ENCODE measurements at places on chromosomes 5 and 9.

DNA sequence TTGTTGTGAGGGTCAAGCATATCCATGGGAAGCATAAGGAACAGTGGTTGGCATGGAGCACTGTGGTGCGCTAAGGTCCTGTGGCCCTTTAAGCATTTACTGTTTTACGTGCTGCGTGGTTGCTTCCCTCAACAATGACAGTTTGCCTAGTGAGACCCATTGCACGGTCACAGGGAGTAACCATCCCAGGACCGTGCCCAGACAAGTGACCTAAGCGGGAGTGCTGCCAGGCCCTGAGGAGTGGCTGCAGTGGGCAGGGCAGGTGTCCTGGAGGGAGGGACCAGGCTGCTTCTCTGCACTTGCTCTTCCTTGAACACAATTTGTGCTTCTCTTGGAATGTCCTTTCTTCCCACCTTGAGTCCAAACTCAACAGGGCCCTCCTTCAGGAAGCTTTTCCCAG lies 64.6 kb downstream of the RGS3 start:
- no peak for DNase-seq

- no peak for DNase-seq
These were observed 42.9 kb downstream of the OLFM1 start for GRCh38 chr9:135130207-135130976.

DNA sequence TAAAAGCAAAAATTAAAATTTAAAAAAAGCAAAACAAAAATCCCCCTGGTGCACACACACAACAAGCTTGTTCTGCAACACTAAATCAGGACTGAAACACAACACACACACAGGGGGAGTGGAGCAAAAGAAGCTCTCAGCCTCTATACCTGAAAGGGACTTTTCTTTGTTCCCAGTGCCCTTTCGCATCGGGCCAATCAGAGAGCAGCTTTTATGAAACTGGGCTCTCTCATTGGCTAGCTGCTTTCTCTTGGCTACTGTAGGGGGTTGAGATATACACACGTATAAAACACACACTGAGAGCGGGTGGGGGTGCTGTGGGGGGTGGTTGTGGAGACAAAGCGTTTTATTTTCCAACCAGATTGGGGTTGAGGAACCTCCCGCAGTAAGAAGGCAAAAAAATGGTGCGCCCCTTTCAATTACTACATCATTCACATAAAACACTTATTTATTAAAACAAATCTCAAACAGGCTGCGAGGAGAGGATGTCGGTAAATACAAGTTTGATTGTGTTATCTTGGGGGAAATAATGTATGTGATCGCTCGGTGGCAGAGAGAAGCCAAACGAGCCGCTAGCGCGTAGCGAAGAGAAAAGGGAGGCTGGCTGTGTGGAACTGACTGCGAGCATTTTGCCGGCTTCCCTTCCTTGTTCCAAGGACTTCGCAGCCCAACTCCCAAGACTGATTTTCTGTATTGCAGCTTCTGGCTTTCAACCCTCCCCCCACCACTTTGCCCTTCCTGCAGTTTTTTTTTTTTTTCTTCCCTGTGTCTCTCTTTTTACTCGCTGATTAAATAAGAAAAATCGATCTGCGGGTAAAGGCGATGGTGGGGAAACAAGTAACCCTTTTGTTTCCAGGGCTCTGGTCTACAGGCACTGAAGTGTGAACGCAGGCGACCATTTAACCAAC lies 2.5 kb upstream of the ZNF608 start:
- peak; percentile 92 for DNase-seq

- peak; percentile 85 for DNase-seq
These were observed 413 bp downstream of the JADE2 start for GRCh38 chr5:134525683-134526482.

- no peak for DNase-seq
These were observed 21.0 kb upstream of the WWC1 start for GRCh38 chr5:168270476-168270875.

DNA sequence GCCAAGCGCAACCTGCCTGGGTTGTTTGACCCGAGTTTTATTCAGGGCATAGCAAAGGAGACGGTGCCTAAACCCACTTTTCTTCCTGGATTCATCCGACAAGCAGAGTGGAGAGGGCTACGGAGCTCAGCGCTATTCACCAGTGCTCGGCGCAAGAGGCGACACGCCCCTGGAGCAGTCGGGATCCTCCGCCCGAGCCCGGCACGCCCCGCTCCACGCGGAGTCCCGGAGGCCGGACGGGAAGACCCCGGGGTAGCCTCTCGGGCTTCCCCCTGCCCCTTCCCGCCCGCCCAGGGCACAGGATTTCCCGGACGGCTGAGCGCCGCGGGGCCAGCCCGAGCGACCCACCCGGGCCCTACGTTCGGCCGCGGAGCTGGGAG lies 427 bp downstream of the SERINC5 start:
- peak; percentile 85 for DNase-seq

DNA sequence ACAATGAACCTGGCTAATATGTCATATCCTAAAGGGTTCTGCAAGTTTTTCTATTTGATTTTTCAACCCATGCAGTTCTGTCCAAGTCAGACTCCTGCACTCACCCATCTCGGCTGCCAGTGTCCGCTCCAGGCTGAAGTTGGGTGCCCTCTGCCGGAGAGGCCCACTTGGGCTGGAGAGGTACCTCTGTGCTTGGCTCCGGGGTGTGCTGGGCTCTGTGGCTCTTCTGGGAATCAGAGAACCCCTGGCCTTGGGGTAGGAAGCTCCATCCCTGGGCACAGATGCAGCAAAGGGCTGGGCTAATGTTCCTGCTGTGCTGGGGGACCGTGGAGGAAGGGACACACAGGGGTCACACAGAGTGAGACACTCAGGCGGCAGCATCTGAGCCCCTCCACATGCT lies 26.2 kb downstream of the ORM2 start:
- no peak for DNase-seq

DNA sequence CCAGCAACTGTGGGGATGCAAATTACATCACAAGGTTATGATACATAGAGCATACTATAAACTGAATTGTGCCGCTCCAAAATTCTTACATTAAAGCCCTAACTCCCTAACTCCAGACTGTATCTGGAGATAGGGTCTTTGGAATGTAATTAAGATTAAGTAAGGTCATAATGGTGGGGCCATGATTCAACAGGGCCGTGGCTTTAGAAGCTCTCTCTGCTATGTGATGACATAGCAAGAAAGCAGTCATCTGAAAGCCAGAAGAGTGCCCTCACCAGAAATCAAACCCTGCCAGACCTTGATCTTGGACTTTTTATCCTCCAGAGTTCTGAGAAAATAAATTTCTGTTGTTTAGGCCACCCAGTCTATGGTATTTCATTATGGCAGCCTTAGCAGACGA lies 123.9 kb downstream of the FBXL17 start:
- DNase-seq: no peak

- DNase-seq: no peak
These were observed 34.2 kb downstream of the MTAP start for GRCh38 chr9:21836437-21837161.

DNA sequence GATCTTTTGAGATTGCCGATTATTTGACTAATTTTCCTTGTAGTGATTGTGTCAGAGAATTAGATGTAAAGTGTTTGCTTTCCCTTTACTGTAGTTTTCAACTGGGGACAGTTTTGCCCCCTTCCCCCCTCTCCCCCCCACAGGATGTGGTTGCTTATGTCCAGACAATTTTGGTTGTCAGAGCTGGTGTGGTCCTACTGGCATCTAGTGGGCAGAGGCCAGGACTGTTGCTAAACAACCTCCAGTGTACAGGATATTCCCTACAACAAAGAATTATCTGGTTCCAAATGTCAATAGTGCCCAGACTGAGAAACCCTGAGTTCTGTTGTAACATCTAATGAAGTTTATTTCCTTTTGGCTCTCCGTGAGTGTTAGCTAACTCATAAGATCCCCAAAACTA lies 20.0 kb downstream of the TMEFF1 start:
- DNase-seq: no peak

DNA sequence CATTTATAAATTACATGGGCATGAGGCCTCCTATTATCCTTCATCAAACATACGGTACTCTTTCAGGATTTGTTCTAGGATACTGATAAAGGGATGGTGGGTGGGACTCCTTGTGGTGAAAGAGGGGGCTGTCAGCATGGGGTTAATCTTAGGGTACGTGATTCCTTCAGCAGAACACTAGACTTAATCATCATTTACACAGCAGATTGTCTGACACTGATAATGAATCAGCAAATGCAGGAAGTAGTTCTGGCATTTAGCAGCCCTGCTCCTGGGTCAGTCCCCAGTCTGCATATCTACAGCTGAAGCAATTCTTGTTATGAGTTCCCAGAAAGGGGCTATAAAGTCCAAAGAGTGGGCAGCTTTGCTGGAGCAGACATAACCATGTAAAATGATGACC lies 384.6 kb downstream of the SPOCK1 start:
- no peak for DNase-seq

DNA sequence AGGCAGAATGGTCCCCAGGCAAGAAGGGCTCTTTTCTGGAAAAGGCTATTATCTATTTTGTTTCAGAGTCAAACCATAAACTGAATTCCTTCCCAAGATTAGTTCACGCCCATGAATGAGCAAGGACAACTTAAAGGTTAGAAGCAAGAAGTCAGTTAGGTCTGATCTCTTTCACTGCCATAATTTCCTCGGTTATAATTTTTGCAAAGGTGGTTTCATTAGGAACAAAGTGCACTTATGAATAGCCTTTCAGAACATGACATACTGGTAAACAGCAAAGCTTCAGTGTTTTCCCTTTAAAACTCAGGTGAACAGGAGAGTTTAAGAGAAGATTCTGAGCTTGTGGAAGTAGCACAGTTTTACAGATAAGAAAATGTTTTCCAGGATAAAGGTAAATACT lies 177.9 kb downstream of the GDNF start:
- no peak for DNase-seq

- DNase-seq: no peak
These were observed 23.2 kb upstream of the SLC25A51 start for GRCh38 chr9:37927132-37927531.

GRCh38 chr5:148858106-148858505 lies 31.7 kb downstream of the ADRB2 start:
- DNase-seq: no peak

GRCh38 chr5:638501-639252 lies 26.5 kb downstream of the CEP72 start:
- DNase-seq: no peak
